Stimulated activated CD4-positive, alpha-beta T cell treated with anti-CD3 and anti-CD28 coated beads, TNF-alpha, amount 100 ng/mL, for 1 hour (primary cell): ENCODE measurements at places on chromosomes 4 and X.

DNA sequence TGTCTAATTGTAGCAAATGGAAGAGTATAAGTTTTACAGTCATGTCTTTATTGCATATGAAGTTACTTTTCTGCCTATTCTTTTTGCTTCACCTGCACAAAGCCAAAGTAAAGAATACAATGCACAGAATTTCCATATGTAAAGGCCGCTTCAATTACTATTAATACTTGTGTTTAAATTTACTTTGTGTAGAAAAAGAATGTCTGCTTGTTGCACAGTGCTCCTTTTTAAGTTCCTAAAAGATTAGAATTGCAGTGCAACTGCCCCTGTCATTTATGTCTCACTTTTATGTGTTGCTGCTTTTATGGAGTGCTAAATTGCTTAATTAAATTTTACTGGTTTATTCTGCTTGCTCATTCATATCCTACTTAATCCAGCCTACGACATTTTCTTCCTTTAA lies 830.5 kb downstream of the PDHA2 start:
- DNase-seq = no peak

- DNase-seq = no peak
Observed at GRCh38 chr4:33400504-33400903, 2680.3 kb downstream of the PCDH7 start.

GRCh38 chr4:179762840-179763239 lies 2320.6 kb upstream of the AGA start:
- DNase-seq = no peak

- DNase-seq = no peak
Observed at GRCh38 chr4:10312568-10312967, 144.7 kb downstream of the ZNF518B start.

DNA sequence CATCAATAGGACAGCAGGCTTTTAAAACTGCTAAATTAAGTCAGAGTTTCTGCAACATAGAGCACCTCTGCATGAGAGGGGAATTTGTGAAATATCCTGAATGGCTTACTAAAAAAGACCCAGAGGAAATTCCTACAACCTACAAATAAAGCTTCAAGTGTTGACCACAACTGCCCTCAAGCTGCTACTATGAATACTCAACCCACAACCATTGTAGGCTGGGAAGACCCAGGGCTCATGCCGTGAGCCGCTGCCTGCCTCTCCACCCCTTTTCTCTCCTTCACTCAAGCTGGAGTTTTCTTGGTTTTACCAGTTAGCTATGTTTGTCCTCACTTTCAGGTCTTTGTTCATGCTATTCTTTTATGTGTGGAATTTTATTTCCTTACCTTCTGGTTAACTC lies 151.6 kb downstream of the EMCN start:
- DNase-seq = no peak

GRCh38 chr4:39655876-39656275 lies 17.2 kb upstream of the SMIM14 start:
- DNase-seq = no peak
